Esophagus muscularis mucosa (tissue), 4 donors: ENCODE measurements at places on chromosomes 5 and 9. TPM values are rescaled to one million over a fixed set of nuclear protein-coding genes. Genes with fewer than 3 reads are reported as not detected.

Gene SLC45A2
- not detected for total RNA-seq

DNA sequence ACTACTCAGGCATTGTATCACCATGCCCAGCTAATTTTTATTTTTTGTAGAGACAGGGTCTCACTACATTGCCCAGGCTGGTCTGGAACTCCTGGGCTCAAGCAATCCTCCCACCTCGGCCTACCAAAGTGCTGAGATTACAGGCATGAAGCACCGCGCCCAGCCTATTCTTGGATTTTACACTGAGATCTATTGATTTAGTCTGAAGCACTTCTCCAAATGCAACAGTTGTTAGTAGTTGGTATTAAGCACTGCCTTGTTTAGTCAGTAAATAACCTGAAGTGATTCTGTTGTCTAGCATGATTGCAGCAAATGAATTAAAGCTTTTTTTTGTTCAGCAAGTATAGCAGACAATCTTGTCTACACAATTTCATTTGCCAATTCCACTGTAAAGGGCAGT, 8.9 kb upstream of the CCNB1 start:
- H3K36me3 ChIP-seq = no peaks in the 10 kb centered on the region
- no peaks in the 10 kb centered on the region for H3K27me3 ChIP-seq

- H3K36me3 ChIP-seq = no peaks in the 10 kb centered on the region
- H3K27ac ChIP-seq = no peak overlapping the region
- DNase-seq = no peak
- no peaks in the 10 kb centered on the region for H3K27me3 ChIP-seq
- H3K4me3 ChIP-seq = no peak overlapping the region
- no peaks in the 10 kb centered on the region for H3K4me1 ChIP-seq
Observed at GRCh38 chr5:6949230-6949629, 236.0 kb downstream of the TENT4A start.

- H3K4me1 ChIP-seq = no peaks in the 10 kb centered on the region
- H3K4me3 ChIP-seq = no peak overlapping the region
- H3K27ac ChIP-seq = no peak overlapping the region
- DNase-seq = no peak
Observed at GRCh38 chr9:11064909-11065308, 452.1 kb upstream of the PTPRD start.

- no peaks in the 10 kb centered on the region for H3K27me3 ChIP-seq
- no peaks in the 10 kb centered on the region for H3K36me3 ChIP-seq
- DNase-seq = no peak
- H3K4me3 ChIP-seq = no peak overlapping the region
- H3K27ac ChIP-seq = no peak overlapping the region
Observed at GRCh38 chr5:139701056-139701741, 53.0 kb downstream of the CXXC5 start.

Gene PCDHB11
- 3.2 TPM for total RNA-seq

Gene GHR
- 5.3 TPM for total RNA-seq

- no peaks in the 10 kb centered on the region for H3K4me1 ChIP-seq
- H3K27ac ChIP-seq = no peak overlapping the region
- H3K4me3 ChIP-seq = no peak overlapping the region
Observed at GRCh38 chr9:5479994-5480694, 29.8 kb downstream of the CD274 start.

GRCh38 chr9:90894986-90895687, 93.5 kb downstream of the SYK start:
- H3K27ac ChIP-seq = no peak overlapping the region
- H3K4me3 ChIP-seq = no peak overlapping the region
- DNase-seq = no peak
- H3K4me1 ChIP-seq = no peaks in the 10 kb centered on the region

- no peak overlapping the region for H3K4me3 ChIP-seq
- H3K27me3 ChIP-seq = no peaks in the 10 kb centered on the region
- H3K36me3 ChIP-seq = no peaks in the 10 kb centered on the region
- no peak for DNase-seq
Observed at GRCh38 chr5:131379723-131380122, 115.9 kb downstream of the CDC42SE2 start.

- H3K27ac ChIP-seq = no peak overlapping the region
- DNase-seq = peak; percentile 47
- H3K27me3 ChIP-seq = no peaks in the 10 kb centered on the region
- H3K4me3 ChIP-seq = no peak overlapping the region
Observed at GRCh38 chr5:71977311-71977710, 130.0 kb upstream of the MAP1B start.

Gene CDKN2B-AS1
- 1.3 TPM for total RNA-seq

Gene HCN1
- total RNA-seq = 0.42 TPM

DNA sequence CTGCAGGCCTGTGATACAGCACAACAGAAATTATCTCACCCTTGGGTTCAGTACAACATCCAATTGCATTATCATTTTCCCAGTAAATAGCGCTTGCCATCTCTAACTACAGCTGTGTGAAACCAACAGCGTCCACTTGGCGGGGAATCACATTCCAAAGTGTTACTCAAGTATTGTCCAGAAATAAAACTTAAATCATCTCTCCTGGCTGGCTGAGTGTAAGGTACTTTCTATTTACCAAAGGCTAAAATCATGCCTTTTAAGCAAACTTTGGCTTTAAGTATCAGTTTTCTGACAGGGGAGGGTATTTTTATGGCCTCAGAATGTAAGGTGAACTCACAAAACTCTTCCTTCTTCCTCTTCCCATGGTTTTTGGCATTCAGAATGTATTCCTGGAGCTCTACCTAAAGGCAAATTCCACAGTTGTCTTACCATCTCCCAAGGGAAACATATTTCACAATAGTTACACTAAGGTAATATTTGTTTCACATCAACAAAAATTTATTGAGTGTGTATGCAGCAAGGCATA, 205.6 kb upstream of the MPDZ start:
- DNase-seq = no peak
- no peaks in the 10 kb centered on the region for H3K27me3 ChIP-seq
- H3K36me3 ChIP-seq = no peaks in the 10 kb centered on the region
- H3K27ac ChIP-seq = peak overlapping the region; percentile 71
- peaks cover 20% of the 10 kb centered on the region for H3K4me1 ChIP-seq

Gene BTNL8
- not detected for total RNA-seq

Gene RMRP
- total RNA-seq = 6,162 TPM

- H3K27ac ChIP-seq = peak overlapping the region; percentile 77
- peaks cover 57% of the 10 kb centered on the region for H3K4me1 ChIP-seq
- no peaks in the 10 kb centered on the region for H3K36me3 ChIP-seq
Observed at GRCh38 chr5:95809414-95809960, 13.0 kb downstream of the GLRX start.

- DNase-seq = no peak
- no peak overlapping the region for H3K4me3 ChIP-seq
- peak overlapping the region; percentile 87 for H3K27ac ChIP-seq
Observed at GRCh38 chr9:130208600-130209347, 36.6 kb downstream of the NCS1 start.

Gene IL5
- total RNA-seq = not detected

DNA sequence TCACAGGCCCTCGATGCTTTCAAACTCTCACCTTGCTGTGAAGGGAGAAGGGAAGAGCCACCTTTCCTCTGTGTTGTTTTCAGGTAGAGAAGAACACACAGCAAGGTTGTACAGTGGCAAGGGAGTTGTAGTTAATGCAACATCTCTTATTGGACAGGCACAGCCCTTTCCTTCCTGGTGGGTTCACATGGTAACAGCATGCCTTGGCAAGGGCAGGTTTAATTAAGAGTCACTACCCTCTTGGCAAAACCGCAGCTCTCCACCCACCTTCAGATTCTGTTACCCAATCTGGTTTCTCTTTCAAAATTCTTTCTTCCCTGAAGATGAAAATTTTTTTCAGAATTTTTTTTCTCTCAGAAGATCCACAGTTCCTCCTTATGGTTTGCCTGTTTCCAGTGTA, 253.1 kb downstream of the TLR4 start:
- H3K36me3 ChIP-seq = no peaks in the 10 kb centered on the region
- no peak overlapping the region for H3K4me3 ChIP-seq
- no peak overlapping the region for H3K27ac ChIP-seq
- no peak for DNase-seq
- H3K4me1 ChIP-seq = no peaks in the 10 kb centered on the region

DNA sequence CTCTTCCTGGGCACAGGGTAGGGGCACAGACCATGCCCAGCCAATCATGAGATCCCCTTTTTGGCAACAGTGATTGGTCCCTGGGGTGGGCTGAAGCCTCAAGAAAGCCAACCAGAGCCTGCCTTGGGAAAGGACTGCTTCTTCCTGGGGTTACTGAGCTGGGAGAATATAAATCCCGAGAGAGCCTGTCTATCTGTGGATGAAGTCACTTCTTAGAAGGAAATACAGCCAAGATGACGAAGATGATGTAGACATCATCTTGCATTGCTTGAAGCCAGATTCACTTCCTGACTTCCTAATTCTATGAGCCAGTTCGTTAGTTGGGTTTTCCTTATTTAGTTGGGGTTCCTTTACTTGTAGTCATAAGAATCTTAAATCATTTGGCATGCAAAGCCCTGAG, 50.1 kb upstream of the PWWP2A start:
- no peaks in the 10 kb centered on the region for H3K36me3 ChIP-seq
- peaks cover 22% of the 10 kb centered on the region for H3K4me1 ChIP-seq
- H3K4me3 ChIP-seq = no peak overlapping the region
- H3K27me3 ChIP-seq = no peaks in the 10 kb centered on the region
- DNase-seq = no peak
- H3K27ac ChIP-seq = no peak overlapping the region

Gene OR1J2
- total RNA-seq = not detected
